NCI-H460 (cell line): ENCODE measurements at places on chromosomes 16 and 17. TPM values are rescaled to one million over a fixed set of nuclear protein-coding genes. Genes with fewer than 3 reads are reported as not detected.
A peak's percentile ranks its signal among the peaks of the same experiment; 100 is the strongest.

DNA sequence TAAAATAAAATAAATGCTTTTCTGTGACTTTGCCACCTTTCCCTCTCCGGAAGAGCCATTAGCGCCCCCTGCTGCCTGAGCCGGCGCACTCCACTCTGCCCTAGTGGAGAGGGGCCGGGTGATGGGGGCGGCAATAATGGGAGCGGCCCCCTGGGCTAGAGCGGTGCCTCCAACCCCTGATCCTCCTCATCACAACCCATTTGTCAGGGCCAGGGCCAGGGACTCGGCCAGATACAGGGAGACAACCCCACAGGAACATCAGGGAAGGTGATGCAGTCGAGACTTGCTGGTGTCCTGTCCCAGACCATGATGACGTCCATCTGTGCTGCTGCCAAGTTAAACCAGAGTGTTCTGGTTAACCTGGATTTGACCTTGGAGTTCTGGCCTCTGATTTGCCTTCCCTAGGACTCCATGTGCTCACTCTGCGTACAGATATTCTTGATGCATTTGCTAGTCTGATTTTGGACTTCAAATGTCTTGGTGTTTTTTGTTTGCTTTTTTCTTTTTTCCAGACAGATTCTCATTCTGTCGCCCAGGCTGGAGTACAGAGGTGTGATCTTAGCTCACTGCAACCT is 46.1 kb upstream of the BPTF start:
- DNase-seq: peak; percentile 21

- DNase-seq: no peak
These were observed 5.5 kb downstream of the DHODH start for GRCh38 chr16:72013888-72014581.

DNA sequence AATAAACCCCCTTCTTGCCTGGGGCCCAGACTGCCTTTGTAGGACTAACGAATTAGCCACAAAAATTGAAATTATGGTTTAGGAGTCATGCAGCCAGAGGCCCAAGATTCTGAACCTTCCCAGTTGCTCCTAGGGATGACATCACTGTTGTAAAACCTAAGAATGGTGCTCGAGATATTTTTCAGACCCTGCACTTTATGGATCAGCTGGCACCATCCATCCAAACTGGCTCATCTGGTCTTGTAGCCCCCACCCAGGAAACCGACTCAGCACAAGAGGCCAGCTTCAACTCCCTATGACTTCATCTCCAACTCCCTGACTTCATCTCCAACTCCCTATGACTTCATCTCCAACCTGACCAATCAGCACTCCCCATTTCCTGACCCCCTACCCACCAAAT is 10.9 kb upstream of the EVPL start:
- DNase-seq: no peak

GRCh38 chr16:87681981-87682570 is 79.8 kb downstream of the JPH3 start:
- DNase-seq: no peak

DNA sequence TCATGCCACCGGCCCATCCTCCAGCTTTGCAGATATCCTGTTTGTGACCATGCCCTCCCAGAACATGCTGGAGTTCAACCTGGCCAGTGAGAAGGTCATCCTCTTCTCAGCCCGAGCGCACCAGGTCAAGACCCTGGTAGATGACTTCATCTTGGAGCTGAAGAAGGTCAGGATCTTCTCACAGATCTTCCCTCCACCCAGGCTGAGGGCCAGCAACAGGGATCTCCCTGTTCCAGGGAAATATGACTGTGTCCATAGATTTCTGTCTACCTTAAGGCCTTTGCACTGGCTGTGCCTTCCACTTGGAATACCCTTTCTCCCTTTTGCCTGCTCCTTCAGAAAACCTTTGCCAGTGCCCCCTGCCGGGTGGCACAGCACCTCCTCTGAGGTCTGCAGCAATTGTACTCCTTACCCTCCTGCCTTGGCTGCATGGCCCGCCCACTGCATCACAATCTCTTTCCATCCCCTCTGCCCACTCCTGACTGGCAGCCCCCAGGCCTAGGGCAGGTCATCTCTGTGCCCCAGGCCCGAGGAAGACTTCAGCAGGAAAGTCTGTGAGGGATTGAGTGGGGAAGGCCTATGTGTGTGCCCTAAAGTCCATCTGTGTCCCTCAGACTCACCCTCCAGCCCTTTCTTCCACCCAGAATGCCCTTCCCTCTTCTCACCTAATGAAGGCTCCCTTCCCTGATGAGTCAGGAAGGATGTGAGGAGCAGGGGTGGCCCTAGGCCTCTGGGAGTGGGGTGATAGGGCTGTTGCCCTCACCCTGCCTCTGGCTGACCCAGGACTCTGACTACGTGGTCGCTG is 27.3 kb upstream of the ALKBH5 start:
- DNase-seq: no peak

DNA sequence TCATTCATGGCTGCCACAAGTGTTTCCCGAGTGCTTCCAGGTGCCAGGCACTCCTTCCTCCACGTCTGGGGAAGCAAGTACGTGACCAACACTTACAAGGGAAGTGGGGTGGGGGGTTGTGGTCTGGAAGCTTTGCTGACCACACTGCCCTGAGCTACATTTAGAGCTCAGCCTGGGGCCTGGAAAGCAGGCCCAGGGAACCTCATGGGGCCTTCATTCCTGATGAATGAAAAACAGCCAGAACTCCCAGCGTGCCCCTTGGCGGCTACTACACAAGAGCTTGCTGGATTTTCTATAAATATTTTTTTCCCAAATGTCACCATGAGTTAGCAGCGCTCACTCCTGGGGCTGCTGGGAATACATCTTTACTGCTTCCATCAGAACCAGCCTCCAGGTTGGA is 73.3 kb downstream of the ABCC12 start:
- DNase-seq: no peak

The CA4 gene
- total RNA-seq: not detected in 2 replicates

The ASIC2 gene
- not detected in 2 replicates for total RNA-seq
